ENCODE measurements at places on chromosomes 2 and 18. TPM values are rescaled to one million over a fixed set of nuclear protein-coding genes. Genes with fewer than 3 reads are reported as not detected.

DNA sequence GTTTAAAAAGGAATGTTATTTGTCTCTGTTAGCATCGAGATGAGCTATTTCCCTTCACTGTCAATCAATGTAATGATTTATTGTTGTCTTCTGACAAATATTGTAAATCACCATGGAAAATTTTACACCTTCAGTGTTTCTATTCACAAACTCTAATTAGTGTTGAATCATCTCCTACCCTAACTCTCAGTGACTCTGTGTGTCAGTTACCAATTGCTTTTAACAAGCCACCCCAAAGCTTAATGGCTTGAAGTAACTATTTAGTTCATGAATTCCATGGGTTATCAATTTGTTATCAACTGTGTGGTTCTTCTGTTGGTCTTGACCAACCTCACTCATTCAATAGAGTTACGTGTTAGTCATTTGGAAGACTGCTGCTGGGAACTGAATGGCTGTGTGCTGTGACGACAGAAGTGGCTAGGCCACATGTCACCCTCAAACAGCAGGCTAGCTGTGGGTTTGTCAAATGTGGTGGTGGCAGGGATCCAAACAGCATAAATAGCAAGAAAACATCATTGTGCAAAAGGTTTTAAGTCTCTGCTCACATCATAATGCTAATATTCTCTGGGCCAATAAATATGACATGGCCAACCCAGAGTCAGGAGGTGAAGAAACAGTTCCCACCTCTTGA lies 910.8 kb upstream of the CDH2 start:
- DNase-seq: no peak

DNA sequence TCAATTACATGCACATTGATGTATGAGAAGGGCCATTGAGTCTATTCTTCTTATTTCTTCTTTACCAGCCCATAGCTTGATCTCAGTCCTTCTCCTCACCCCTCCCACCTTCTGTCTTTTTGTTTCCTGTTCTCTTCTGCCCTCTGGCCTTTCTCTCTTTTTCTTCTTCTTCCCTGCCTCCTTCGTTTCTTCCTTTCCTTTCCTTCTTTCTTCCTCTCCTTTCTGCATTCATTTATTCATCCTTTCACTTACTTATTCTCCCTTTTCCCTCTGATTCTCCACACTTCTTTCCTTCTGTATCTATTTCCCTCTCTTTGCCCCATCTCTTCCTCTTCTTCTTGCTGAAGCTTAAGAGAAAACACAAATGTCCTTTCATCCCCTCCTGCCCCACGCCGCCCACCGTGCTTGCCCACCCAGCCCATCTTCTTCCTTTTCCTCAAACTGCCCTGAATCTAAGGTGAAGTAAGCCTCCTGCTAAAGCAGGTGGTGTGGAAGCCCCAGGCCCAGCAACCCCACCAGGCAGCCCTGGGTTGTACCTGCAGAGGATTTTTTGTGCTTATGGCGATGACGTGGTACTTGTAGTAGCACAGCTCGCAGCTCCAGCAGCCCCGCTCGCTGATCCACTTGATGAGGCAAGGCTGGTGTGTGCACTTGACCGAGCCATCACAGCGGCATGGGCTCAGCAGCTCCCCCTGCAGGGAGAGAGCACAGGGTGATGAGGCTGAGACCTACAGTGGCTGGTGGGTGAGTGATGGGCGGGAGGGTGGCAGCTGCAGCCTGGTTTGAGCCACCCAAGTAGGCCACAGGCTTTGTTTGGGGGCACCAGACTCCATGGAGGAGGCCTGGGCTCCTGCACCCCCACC lies 89.0 kb downstream of the MARCHF4 start:
- DNase-seq: no peak

DNA sequence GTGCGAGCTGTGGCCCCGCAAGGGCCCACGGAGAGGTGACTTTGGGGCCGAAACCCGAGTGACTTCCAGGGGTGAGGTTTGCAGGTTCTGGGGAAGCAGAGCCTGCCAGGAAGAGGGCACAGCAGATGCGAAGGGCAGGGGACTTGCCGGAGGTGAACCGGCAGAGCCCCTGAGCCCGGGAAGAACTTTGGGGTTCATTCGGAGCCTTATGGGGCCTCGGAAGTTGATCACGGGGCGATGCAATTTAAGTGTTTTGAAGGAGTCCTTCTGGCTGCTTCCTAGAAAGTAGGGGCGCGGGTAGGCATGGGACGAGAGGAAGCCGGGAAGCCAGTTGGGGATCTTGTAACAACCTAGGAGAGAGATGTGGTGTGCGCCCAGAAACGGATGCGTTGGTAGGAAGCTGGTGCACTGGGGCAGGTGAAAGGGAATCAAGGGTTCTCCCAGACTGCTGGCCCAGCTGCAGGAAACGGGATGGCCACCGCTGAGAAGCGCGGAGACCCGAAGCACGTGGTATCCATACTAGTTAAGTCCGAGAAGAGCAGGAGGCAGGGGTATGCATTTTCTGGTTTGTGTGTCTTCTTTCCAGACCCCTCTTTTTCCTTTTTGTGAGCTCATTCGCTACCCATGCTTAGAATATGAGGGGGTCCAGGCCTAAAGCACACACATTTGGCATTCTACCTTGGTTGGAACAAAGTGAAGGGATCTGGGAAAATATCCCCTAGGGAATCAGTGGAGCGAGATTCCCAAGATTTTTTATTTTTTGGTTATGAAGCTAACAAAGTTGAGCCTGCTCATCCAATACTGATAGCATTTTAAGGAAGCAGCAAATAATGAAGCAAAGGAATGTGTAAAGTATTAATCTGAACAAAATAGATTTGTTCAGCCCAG lies 758 bp downstream of the SCLY start:
- DNase-seq: no peak

GRCh38 chr18:25974630-25975077 lies 115.8 kb downstream of the SS18 start:
- DNase-seq: no peak

DNA sequence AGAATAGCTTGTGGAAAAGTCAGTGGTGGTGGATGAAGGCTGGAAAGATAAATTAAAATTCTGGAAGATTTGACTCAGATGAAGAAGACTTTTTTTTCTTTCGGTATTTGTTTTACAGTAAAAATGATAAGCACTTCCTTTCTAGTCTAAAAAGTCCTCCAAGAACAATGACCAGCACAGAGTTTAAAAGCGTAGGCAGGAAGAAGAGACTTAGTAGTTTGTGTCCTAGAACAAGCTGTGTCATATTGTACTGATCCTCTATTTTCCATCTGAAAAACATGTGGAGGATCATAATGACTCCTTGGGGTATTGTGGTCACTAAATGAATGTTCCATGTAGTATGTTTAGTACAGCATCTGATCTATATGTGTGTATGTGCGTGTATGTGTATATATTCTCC lies 132.4 kb upstream of the FSHR start:
- no peak for DNase-seq

- no peak for DNase-seq
These were observed 229.7 kb downstream of the KLHL29 start for GRCh38 chr2:23614701-23615100.

GRCh38 chr2:101360232-101360631 lies 27.1 kb downstream of the CREG2 start:
- DNase-seq: no peak

Gene IL18R1
- total RNA-seq: 6.2 TPM

Gene SP9
- total RNA-seq: not detected
